H9 (cell line): ENCODE measurements at places on chromosomes 2 and 18. TPM values are rescaled to one million over a fixed set of nuclear protein-coding genes. Genes with fewer than 3 reads are reported as not detected.
A peak's percentile ranks its signal among the peaks of the same experiment; 100 is the strongest.

- H3K36me3 ChIP-seq: peaks cover 11% of the 10 kb centered on the region
- H3K27me3 ChIP-seq: no peaks in the 10 kb centered on the region
- peak overlapping the region; percentile 85 for H3K4me3 ChIP-seq
- H3K27ac ChIP-seq: no peak overlapping the region
Measured at GRCh38 chr2:237968048-237968862, 1.4 kb downstream of the UBE2F start.

- no peaks in the 10 kb centered on the region for H3K27me3 ChIP-seq
- H3K4me3 ChIP-seq: no peak overlapping the region
- H3K4me1 ChIP-seq: no peaks in the 10 kb centered on the region
- DNase-seq: no peak
- no peak overlapping the region for H3K27ac ChIP-seq
Measured at GRCh38 chr2:21930226-21930625, 806.5 kb downstream of the TDRD15 start.

- no peak for DNase-seq
- peaks cover 7% of the 10 kb centered on the region for H3K36me3 ChIP-seq
- no peaks in the 10 kb centered on the region for H3K4me1 ChIP-seq
- H3K27me3 ChIP-seq: no peaks in the 10 kb centered on the region
Measured at GRCh38 chr2:138742441-138743057, 37.6 kb downstream of the NXPH2 start.

- no peaks in the 10 kb centered on the region; the same call in 1 of the 2 replicates for H3K4me1 ChIP-seq
- H3K27me3 ChIP-seq: no peaks in the 10 kb centered on the region
- H3K36me3 ChIP-seq: peaks cover 21% of the 10 kb centered on the region
- H3K27ac ChIP-seq: no peak overlapping the region
- no peak overlapping the region for H3K4me3 ChIP-seq
Measured at GRCh38 chr2:69185807-69186206, 172.8 kb downstream of the ANTXR1 start.

The CCBE1 gene
- total RNA-seq: 0.39 and 0.46 TPM in 2 replicates

GRCh38 chr2:159882130-159882745 is 84.2 kb upstream of the CD302 start:
- H3K36me3 ChIP-seq: no peaks in the 10 kb centered on the region
- no peaks in the 10 kb centered on the region for H3K4me1 ChIP-seq
- no peak for DNase-seq
- H3K27ac ChIP-seq: no peak overlapping the region
- no peaks in the 10 kb centered on the region for H3K27me3 ChIP-seq
- no peak overlapping the region for H3K4me3 ChIP-seq

The SLC14A1 gene
- total RNA-seq: not detected in 2 replicates

The FRZB gene
- total RNA-seq: 1.1 and 1.3 TPM in 2 replicates
